ENCODE measurements at places on chromosomes 7 and 10.

DNA sequence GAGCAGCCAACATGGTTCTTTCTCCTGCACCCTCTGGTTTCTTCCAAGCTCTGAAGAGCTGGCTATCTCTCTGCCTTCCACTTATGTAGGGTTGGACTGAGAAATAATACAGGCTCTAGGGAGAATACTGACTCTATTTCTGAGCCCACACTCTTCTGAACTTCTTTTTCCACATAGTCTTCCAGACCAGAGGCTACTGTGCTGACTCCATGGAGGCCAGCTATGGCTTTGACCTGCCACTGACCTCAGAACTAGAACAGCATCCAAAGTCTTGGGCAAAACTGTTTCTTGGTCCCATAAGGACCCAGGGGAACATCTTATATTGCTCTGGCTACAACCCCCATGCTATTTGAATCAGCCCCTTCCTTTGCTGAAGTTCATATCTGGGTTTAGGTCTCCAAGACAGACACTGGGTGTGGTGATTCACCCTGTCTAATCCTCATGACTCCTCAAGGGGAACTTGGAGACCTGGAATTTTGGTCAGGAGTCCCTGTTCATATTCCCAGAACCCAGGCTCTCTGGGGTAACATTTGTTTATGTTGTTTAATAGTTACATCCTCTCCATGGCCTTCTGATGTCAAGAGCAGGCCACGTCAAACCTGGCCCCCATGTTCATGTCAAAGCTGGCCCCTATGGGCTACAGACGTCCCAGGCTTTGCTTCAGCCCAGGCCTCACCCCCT, 12.1 kb upstream of the PLAU start:
- DNase-seq, result no peak

- DNase-seq, result no peak
Measured at GRCh38 chr10:128165536-128165935, 39.3 kb upstream of the MKI67 start.

- no peak for DNase-seq
Measured at GRCh38 chr7:85688712-85689111, 501.9 kb upstream of the SEMA3D start.

DNA sequence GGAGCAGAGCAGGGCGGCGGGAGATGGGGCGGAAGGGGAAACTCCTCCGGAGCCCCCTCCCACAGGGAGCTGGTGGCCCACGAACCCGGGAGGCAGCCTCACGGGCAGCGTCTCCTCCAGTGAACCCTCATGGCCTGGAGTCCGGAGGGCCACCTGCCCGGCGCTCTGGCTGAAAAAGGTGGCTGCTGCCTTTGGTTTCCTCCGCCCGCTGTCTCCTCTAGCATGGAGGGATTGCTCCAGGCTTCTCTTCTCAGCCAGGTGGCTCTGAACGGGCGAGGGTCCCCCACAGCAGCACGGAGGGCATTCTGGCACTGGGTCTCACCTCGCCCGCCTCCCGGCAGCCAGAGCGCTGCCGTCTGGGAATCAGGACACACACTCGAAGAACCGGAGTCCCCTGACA, 177.3 kb upstream of the PFKP start:
- no peak for DNase-seq

GRCh38 chr7:137984181-137985041, 17.5 kb downstream of the CREB3L2 start:
- DNase-seq, result no peak

GRCh38 chr7:77619314-77619713, 76.9 kb upstream of the RSBN1L start:
- no peak for DNase-seq

DNA sequence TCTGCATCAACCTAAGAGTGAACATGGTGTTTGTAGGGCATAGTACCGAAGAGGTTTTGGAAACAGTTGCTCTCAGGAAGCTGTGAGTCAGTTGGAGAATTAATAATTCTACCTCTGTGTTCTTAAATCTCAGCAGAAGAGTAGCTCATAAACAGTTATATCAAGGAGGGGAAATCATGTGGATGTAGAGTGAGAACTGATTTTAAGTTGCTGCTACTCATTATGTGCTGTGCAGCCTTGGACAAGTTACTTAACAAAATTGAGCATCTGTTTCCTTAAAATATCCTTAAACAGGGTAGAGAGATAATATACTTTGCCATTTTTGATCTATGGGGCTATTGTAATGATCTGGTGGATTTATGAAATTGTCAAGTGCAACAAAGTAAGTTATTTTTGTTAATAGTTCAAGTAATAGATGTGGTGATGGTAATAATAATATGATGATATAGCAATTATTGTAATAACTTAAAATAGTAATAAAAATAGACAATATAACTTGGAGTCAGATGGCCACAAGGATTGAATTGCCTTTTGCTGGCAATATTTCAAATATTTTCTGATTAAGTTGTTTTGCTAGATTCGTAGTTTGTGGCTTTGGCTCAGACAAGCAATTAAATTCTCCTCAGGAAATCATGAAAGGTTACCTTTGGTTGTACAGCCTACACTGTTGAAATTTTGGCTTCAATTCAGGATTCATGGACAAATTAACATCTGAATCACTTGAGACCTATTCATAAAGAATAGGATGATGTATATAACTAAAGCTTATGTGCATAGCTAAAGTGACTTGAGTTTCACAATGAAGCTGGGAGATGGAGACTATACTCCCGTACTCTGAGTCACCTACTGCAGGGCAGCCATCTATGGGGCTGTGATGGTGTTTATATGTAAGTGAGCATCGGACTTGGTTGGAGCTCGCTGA, 228.5 kb downstream of the CDK14 start:
- DNase-seq, result no peak

DNA sequence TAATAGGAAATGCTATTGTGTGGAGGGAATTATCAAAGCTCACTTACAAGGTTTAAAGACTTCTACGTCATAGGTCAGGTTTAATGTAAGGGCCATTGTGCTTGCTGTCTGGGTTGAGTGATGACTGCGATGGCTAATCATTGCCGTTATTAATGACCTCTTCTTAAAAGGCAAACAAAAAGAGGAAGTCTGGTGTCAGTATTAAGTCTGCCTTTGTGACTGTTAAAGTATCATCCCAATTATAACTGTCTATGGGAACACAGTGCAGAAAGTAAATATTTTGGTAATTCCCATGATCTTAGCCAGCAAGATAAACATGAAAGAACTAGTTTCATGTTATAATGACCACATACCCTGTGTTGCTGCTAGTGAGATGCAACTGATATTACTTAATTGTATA, 382.4 kb downstream of the BBS9 start:
- no peak for DNase-seq

GRCh38 chr7:45643630-45644029, 69.5 kb downstream of the ADCY1 start:
- no peak for DNase-seq

- DNase-seq, result no peak
Measured at GRCh38 chr10:44064987-44065787, 319.7 kb downstream of the CXCL12 start.

DNA sequence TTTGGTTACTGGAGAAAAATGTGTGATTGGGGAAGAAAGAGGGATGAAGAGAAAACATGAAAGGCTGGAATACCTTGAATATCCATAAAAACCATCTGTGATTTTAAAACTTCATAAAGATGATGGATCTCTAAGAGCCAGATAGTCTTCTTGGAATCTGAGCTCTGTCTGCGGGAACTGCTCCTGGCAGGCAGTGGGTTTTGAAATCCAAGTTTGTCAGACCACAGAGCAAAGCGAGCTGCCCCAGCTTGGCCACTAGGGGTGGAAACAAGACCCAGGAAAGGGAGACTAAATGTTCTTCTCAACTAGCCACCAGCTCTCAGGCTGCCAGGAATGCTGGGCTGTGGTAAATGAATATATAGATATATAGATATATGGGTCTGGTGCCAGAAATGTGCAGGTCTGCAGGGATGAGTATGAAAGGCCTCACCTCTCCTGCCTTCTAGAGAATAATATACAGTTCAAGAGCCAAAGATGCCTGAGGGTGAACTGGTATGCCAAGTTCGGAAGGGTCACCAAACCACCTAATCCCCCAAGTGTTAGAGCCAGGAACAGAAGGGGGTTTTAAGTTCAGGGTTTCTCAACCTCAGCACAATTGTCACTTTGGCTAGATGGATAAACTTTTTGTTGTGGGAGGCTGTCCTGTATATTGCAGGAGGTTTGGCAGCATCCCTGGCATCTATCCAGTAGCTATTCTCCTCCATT, 208.8 kb downstream of the KCNMA1 start:
- DNase-seq, result no peak

GRCh38 chr7:140557809-140558518, 78.7 kb upstream of the MKRN1 start:
- no peak for DNase-seq

DNA sequence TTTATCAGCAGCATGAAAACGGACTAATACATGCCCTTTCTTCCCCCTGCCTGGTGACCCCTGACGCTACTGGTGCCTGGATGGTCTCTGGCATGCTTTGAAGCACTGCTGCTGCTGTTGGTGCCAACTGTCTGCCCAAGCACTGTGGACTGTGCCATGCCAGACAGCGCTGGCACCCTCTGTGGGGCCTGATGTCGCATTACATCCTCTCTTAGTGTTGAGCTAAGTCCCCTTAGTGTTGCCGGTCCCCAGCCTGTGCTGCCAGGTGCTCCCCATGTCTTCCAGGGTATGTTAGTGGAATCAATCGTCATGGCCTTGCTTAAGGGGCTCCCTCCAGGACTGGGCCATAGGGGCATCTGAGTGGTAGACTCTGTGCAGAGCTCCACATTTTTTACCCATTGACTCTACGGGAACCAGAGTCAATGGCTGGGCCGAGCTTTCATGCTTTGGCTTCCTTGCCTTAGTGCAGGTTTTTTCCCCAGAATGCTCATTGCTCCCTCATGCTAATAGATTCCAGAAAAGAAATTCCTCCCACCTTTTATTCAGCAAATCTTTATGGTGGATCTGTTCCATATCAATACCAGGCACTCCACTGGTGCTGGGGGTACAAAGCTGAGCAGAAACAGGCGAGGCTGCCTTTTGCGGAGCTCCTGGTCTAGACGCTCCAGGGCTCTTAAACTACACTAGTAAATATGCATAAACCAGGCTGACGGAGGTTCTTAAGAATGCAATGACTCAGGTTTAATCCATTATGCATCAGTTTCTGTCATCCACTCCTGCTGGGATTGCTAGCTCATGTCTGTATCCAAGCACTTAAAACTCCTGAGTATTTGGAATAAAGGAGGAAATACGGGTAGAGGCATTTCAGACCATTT, 21.8 kb upstream of the MRC1 start:
- DNase-seq, result no peak

DNA sequence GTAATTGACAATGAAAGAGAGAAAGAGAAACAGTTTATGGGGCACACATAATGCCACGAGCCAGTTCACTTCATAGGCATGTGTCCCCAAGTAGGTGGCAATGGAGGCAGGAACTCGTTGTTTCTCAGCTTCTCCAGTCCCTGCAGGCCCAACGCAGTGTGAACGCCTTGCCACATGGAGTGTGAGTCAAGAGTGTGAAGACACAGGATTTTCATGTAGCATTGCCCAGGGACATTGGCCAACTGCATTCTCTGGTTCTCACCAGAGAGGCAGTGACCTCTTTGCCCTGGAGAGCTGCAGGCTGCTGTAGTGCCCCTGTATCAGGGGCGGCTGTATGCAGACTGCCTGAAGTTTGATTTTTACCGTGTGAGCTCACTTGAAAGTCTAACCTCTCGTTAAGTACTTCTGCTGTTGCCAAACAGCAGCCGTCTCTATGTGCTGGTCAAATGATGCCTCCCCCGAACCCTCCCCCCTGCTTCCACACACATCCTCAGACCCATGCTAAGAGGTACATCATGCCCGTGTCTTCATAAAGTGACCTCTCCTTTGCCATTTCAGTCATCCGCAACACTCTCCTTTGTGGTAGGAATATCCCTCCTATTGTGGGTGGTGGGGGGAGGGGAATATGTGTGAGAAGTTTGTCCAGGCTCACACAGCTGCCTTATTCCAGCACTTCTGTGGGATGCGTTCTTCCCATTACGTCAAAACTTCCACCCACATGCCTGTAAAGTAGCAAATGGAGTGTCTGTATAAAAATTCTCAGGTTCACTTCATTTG, 12.7 kb downstream of the LRRC18 start:
- no peak for DNase-seq

GRCh38 chr10:15211464-15211979, 43.0 kb upstream of the NMT2 start:
- no peak for DNase-seq

DNA sequence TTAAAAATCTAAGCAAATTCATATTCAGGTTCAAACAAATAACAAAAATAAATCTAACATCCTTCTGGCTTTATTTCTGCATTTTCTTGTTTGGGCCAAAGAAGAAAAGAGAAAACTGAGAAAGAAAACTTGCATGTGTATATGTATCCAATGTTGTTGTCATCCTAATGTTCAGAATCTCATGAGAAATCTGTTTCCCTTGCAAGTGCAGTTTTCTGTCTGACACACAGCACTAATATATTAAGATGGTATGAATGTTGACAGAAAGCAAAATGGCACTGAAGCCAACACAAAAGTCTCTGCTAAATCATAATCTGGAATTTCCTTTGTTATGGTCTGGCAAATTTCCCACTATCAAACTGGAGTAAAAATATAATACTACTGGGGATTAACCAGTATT, 235.9 kb downstream of the HGF start:
- no peak for DNase-seq

DNA sequence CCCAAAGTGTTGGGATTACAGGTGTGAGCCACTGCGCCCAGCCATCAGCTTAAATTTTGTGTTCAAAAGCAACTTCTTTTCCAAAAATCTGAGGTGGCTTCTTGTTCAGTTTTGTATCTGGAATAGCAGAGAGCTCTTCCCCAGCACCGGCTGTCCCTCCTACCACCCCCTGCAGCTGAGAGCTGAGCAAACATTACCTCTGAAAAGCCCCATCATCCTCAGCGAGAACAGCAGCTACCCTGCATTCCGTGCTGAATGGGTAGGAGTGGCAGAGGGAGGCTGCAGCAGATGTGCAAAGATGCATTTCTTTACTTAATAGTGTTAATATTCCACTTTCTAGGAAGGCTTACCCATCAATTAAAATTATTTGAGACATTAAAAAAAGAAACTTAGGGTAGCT, 31.8 kb downstream of the CCM2 start:
- DNase-seq, result no peak

DNA sequence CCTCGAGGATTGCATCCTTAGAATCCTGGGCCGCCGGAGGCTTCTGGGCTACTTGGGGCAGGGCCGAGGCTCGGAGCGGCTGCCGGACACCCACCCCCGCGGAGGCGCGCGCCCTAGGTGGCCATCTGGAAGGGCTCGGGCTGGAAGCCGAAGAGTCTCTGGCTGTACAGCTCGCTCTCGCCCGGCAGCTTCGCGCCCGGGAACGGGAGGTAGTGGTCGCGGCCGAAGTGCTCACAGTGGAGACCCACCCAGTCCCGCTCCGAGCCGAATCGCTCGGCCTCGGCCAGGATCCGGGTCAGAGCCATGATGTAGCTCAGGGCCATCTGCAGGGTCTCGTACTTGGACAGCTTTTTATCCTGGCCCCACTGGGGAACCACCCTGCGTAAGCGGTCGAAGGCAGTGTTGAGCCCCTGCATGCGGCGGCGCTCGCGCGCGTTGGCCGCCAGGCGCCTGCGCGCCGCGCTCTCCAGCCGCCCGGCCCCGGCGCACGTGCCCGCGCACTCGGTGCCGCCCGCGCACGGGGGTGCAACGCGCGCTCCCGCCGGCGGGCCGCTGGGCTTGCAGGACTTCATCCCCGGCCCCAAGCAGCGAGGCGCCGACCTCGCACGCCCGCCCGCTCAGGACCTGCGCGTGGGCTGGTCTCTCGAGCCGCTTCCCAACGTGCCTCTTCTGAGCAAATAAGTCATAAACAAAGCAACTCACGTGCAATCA, 652 bp downstream of the ATOH7 start:
- DNase-seq, result no peak
